ENCODE measurements at places on chromosomes 11 and 22. TPM values are rescaled to one million over a fixed set of nuclear protein-coding genes. Genes with fewer than 3 reads are reported as not detected.

Gene CNGA4
- total RNA-seq, result not detected

Gene PRG2
- total RNA-seq, result 2.2 TPM

Gene TSSK2
- total RNA-seq, result not detected

Gene MAP6
- 9.9 TPM for total RNA-seq

Gene LRRN4CL
- total RNA-seq, result 6.9 TPM

Gene APOBEC3G
- total RNA-seq, result 7.5 TPM

- H3K4me1 ChIP-seq, result no peaks in the 10 kb centered on the region
- H3K27ac ChIP-seq, result no peak overlapping the region
Observed at GRCh38 chr22:41574847-41575381, 14.1 kb downstream of the CSDC2 start.

- no peak for DNase-seq
- H3K4me1 ChIP-seq, result no peaks in the 10 kb centered on the region
- H3K27ac ChIP-seq, result no peak overlapping the region
- H3K4me3 ChIP-seq, result peak overlapping the region; percentile 64
Observed at GRCh38 chr11:123653483-123653826, 969 bp downstream of the SCN3B start.

DNA sequence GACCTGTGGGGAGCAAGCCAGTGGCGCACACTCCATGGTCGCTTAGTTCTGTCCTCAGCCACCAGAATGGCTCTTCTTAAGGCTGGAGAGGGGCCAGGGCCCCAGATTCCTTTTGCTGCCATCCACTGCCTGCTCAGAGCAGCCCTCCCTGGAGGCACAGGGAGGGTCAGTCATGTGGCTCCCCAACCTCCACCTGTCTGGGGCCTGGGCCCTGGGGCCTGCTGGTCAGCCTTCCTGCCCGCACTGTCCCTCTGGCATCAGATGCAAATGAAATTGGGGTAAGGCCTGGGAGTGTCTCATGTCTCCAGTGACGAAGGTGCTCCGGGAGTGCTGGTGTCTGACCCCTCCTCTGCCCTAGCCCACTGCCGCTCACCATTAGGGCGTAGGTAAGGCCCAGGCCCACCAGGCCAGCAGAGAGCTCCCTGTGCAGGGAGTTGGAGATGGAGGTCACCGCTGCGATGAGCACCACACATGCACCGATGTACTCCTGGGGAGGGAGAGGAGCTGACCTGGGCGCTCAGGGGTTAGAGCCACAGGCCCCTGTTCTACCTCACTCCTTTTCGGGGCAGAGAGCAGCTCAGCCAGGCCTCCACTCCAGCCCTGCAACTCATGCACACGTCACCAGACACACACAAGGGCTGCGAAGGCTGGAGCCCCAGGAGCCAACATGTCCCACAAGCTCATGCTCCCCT lies 9.0 kb upstream of the KCNJ11 start:
- H3K27ac ChIP-seq, result no peak overlapping the region
- H3K27me3 ChIP-seq, result no peaks in the 10 kb centered on the region
- H3K4me3 ChIP-seq, result no peak overlapping the region
- H3K36me3 ChIP-seq, result no peaks in the 10 kb centered on the region

- no peak for DNase-seq
- peaks cover 10% of the 10 kb centered on the region for H3K4me1 ChIP-seq
- no peaks in the 10 kb centered on the region for H3K36me3 ChIP-seq
- no peak overlapping the region for H3K27ac ChIP-seq
Observed at GRCh38 chr11:47184711-47185304, 1.4 kb downstream of the PACSIN3 start.

DNA sequence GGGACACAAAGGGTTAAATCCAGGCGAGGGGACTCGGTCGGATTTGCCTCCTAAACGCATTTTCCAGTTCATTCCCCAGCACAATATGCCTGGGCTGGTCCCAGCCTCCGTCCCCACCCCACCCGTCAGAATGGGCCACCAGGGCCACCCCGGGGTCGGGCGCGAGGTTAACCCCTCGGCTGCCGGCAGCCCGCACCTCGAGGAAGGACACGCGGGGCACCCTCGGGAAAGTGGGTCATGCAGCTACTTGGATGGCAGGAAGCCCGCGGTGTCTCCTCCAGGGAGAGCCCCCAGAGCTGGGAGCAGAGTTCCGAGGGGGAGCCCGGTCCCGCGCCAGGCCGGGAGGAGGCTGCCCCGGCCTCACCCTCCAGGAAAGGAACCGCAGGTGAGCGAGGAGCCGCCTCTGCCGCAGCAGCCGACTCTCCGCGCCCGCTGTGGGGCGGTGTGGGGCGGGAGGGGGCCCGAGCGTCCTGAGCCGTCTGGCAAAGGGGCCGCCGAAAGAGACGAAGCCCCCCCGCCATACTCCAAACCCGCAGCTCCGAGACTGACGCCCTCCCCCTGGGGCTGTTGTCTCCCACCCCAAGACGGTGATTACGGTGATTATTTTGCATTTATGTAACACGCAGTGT lies 1.4 kb downstream of the NECTIN1 start:
- H3K4me3 ChIP-seq, result peak overlapping the region; percentile 76
- no peaks in the 10 kb centered on the region for H3K27me3 ChIP-seq
- DNase-seq, result peak; percentile 39
- no peak overlapping the region for H3K27ac ChIP-seq
- no peaks in the 10 kb centered on the region for H3K36me3 ChIP-seq

- H3K27me3 ChIP-seq, result no peaks in the 10 kb centered on the region
- no peak overlapping the region for H3K4me3 ChIP-seq
- no peak overlapping the region for H3K27ac ChIP-seq
- H3K36me3 ChIP-seq, result no peaks in the 10 kb centered on the region
Observed at GRCh38 chr22:37335806-37336199, 53.5 kb downstream of the CYTH4 start.

GRCh38 chr11:10588904-10589303 lies 20.4 kb upstream of the LYVE1 start:
- no peak overlapping the region for H3K27ac ChIP-seq
- DNase-seq, result no peak
- peaks cover 41% of the 10 kb centered on the region for H3K4me1 ChIP-seq
- no peaks in the 10 kb centered on the region for H3K36me3 ChIP-seq
